Coronary artery (tissue), 2 donors: ENCODE measurements at places on chromosomes 12 and 14.

GRCh38 chr12:75944097-75944904, 87.3 kb downstream of the PHLDA1 start:
- DNase-seq = no peak

GRCh38 chr12:103197725-103198388, 240.4 kb downstream of the ASCL1 start:
- no peak for DNase-seq

DNA sequence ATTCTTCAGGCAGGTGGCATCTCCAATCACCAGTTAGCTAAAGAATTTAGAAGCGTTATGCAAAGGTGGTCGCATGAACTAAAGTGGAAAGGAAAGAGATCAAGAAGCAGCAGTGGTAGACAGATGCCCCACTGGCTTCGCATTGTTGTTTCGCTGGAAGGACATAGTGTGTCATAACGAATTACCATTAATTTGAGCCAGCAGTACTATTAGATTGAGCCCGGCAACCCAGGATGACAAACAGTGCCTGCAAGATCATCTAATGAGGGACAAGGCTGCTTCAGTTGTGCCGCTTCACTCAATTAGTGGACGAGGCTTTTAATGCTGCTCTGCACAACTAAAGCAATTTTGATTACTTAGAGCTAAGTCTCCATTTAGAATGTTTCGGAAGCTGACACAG, 274.5 kb upstream of the SOX5 start:
- DNase-seq = no peak

DNA sequence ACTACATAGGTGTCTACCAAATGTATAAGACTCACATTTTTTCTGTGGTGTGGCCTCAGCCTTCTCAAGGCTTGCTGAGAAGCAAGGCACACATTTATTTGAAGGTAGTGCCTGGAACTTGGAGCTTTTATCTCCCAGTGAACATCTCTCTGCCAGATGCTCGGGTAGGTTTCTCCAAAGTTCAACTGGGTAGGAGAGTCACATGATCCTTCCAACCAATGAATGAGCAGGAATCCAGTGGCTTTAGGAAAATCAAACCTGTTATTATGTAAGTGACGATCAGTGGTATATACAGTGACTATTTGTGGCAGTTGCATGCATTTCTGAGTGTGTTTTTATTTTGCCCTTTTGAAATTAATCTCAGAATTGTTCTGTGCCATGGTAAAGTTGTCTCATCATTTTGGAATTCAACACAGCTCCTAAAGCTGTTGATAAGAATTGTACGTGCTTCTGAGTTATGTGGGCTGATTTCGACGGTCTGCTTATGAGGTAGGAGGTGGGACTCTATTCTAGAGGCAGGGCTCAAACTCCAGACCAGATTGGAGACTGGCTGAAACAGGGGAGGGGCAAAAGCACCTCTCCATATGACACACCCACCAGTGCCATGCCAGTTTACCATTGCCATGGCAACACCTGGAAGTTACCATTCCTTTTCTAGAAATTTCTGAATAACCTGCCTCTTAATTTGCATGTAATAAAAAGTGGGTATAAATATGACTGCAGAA, 57.6 kb downstream of the EID3 start:
- no peak for DNase-seq

DNA sequence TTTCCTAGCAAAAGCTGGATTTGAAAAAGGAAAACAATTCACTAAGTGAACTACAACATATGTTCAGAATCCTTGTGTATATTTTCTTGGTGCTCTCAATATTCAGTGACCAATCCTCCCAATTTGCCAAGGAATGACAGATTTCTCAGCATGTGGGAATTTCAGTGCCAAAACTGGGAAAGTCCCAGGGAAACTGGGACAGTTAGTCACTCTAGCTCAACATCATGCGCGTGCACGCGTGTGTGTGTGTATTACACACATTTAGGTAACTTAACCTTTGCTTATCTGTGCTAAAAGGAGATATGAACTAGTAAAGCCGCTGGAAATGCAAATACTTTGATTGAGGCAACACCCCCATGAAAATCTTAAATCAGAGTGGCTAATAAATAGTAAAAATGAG, 26.1 kb upstream of the SLC6A13 start:
- DNase-seq = no peak

- no peak for DNase-seq
These were observed 67.0 kb downstream of the C2CD5 start for GRCh38 chr12:22477166-22477893.

DNA sequence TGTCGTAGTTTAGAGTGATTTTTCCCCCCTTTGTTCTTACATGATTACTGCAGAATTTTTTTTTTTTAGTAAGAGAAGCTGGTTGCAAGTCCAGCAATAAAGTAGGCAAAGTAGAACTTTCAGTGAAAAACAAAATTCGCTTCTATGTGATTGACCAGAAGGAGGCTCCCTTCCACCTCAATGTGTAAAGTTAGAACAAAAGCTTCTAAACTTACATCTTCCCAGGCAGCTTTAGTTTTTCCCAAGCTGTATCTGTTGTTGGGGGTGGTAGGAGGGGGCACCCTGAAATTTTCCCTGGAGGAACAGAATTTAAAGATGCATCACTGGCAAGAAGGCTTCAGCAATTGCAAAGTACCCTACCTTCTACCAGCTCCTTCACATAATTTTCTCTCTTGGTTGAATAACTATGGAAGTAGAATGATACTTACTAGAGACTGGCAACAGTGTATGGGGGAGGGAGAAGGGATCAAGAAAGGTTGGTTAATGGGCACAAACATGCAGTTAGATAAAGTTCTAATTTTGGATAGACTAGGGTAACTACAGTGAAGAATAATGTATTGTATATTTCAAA, 87.3 kb upstream of the E2F7 start:
- no peak for DNase-seq
